ENCODE measurements at places on chromosomes 13 and 19.

DNA sequence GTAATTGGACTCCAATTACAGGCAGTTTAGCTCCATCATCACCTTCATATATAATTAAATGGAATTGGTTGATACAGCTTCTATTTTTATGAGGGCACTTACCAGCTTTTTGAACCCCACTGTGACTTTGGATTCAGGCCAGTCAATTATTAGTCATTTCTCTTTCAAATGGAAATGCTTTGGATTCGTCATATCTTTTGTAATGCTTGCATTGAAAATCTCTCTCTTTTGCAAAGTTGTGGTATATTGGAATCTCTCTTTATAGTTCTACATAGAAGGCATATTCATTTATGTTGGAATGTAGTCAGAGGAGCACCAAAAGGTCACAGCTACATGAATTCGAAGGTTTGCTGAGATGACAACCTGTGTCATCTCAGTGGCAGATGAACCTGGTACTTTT lies 1074.3 kb upstream of the SLC10A2 start:
- H3K4me1 ChIP-seq = no peaks in the 10 kb centered on the region
- H3K4me3 ChIP-seq = no peak overlapping the region
- H3K27me3 ChIP-seq = no peaks in the 10 kb centered on the region
- DNase-seq = no peak

GRCh38 chr19:55173186-55173713 lies 6.8 kb upstream of the DNAAF3 start:
- H3K4me1 ChIP-seq = no peaks in the 10 kb centered on the region
- H3K27me3 ChIP-seq = peaks cover 8% of the 10 kb centered on the region
- no peaks in the 10 kb centered on the region for H3K36me3 ChIP-seq
- peak overlapping the region; percentile 43 for H3K4me3 ChIP-seq
- no peak overlapping the region for H3K27ac ChIP-seq

DNA sequence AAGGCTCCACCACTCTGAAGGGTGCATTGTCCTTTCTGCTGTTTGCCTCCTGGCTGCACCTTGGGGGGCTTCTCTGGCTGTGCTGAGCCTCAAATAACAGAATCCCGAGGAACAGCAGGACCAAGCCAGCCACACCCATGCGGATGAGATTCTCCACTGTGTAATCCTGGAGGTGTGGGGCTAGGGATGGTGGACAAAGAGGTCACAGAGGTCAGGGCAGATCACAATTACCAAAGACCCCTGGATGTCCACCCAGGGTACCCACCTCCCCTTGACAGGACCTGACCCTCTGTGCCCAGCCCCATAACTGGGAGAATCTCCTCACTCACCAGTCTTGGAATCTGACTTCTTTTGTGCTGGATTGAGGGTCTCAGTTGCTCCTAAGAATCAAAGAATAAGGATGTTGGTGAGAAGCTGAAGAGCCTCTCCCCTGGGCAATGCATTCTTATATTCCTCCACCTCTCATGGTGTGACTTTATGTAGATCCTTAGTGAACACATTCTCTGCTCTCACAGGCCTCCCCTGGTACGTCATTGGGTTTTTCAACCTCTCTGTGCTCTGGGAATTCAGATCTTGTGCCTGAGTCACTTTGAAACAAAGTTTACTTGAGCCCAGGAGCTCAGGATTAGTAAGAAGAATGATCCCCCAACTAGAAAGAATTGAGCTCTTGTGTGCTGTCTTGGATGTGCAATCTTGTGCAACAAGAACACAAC lies 5.2 kb downstream of the LILRA4 start:
- no peaks in the 10 kb centered on the region for H3K4me1 ChIP-seq
- no peak for DNase-seq
- H3K4me3 ChIP-seq = no peak overlapping the region
- H3K27me3 ChIP-seq = peaks cover 33% of the 10 kb centered on the region

GRCh38 chr13:112058941-112059340 lies 8.0 kb upstream of the SOX1 start:
- DNase-seq = no peak
- H3K27me3 ChIP-seq = peaks cover 100% of the 10 kb centered on the region
- H3K4me3 ChIP-seq = no peak overlapping the region
- H3K4me1 ChIP-seq = no peaks in the 10 kb centered on the region
- H3K27ac ChIP-seq = no peak overlapping the region

DNA sequence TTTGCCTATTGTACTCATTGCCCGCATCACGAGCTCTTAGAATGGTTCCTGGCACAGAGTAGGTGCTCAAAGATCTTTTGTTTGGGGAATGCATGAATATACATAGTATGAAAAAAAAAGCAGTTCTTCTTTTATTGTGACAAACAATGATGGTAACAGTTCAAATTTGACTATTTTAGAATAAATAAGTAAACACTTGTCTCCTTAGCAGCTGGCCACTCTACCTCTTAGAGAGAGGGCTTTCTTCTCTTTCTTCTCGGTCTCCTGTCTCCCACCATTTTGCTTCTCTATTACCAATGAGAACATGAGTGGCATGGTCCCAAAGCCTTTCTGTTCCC lies 639 bp upstream of the SLAIN1 start:
- peaks cover 4% of the 10 kb centered on the region for H3K27me3 ChIP-seq
- H3K4me3 ChIP-seq = peak overlapping the region; percentile 70
- DNase-seq = no peak
- peak overlapping the region; percentile 75 for H3K27ac ChIP-seq
- H3K4me1 ChIP-seq = no peaks in the 10 kb centered on the region

DNA sequence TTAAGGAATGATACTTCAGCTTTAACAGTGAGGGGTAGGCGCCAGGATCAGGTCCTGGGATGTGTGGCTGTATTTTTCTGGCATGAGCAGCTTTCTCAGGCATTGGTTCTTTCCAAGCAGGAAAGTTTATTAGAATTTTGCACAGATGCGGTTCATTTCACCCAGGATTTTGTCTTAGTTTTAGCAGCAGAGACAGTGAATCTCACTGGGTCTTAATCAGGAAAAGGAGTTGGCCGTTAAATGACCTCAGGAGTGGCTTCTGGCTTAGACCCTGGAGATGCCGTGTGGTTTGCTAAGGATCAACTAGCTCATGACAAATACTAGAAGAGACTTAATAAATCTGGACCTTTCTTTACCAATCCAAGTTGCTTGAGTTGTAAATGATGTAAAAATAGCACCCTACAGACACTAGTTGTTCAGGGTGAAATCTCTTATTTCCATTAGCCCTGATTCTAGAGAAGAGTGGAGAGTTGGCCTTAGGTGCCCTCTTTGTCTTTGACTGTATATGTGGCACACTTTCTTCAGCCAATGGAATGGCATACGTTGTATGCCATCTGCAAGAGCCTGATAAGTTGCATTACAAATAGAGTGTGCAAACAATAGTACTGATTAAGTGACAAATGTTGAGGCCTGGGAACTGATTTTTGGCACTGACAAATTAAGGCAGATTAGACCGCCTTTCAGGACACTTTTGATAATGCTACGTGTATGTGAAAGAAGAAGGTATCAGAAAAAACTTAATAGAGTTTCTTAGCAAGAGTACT lies 34.0 kb downstream of the LRCH1 start:
- no peak for DNase-seq
- H3K27ac ChIP-seq = no peak overlapping the region
- no peak overlapping the region for H3K4me3 ChIP-seq
- no peaks in the 10 kb centered on the region for H3K4me1 ChIP-seq
- no peaks in the 10 kb centered on the region for H3K36me3 ChIP-seq

DNA sequence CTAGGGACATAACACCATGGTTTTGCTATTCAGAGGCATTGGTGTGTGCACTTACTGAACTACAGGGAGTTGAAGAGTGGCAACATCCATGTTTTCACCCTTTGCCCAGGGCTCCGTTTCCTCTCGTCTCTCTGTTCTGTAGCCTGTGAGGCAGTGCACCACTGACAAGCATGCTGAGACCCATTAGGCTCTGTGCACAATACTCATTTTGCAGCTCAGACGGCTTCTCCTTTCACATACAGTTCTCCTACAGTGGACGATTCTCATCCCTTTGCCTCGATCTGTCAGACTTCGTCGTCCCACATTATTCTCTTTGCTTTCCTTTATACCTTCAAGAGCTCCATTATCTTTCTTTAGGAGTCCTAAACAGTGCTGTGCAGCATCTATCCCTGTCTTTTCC lies 403.7 kb downstream of the MYO16 start:
- no peaks in the 10 kb centered on the region for H3K36me3 ChIP-seq
- H3K4me3 ChIP-seq = no peak overlapping the region
- H3K27me3 ChIP-seq = no peaks in the 10 kb centered on the region
- H3K4me1 ChIP-seq = no peaks in the 10 kb centered on the region

DNA sequence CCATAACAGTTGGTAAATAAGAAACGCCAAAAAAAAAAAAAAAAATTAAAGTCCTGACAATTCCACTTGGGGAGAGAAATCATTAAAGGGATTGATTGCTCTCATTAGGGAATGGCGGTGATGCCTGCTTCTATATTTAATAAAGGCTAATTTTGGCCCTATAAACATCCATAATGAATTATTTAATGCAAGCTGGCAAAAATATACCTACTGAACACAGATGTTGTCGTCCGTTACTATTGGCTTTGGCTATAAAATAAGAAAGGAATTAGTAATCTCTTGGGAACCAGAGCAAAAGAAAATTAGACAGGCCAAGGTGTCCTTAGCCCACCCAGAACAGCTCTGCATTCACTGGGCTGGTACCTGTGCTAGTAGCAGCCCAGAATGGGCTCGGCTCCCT lies 717.3 kb downstream of the DIAPH3 start:
- H3K27ac ChIP-seq = no peak overlapping the region
- H3K27me3 ChIP-seq = no peaks in the 10 kb centered on the region
- DNase-seq = no peak

- no peak for DNase-seq
- no peaks in the 10 kb centered on the region for H3K4me1 ChIP-seq
- H3K27me3 ChIP-seq = no peaks in the 10 kb centered on the region
- no peak overlapping the region for H3K4me3 ChIP-seq
- H3K36me3 ChIP-seq = no peaks in the 10 kb centered on the region
Observed at GRCh38 chr13:76406243-76406642, 480.0 kb downstream of the KCTD12 start.

DNA sequence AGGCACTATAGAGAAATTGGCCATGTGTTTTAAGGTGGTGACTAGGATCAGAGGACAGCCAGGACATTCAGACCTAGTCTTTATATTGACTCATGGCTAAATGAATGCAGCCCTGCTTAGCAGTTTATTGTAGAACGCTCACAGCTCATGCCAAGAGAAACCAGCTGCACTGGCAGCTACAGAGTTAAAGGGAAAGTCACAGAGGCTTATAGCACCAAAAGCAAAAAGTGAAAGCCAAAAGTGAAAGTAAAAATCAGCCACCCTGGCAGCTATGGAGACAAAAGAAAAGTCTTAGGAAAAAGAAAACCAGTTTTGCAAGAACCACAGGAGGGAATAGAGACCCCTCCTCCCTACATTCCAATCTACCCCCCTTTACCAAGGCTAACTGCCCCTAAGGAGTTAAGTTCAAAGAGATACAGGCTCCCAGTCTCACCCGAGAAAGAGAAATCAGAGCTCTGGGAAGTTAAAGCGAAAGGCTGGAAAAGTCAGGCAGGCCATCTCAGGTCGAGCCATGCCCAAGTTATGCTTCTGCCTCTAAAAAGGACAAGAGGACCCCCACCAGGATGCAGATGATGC lies 99.0 kb downstream of the ZNF429 start:
- H3K27me3 ChIP-seq = no peaks in the 10 kb centered on the region
- no peaks in the 10 kb centered on the region for H3K36me3 ChIP-seq
- no peak for DNase-seq
- peak overlapping the region; percentile 48 for H3K4me3 ChIP-seq
- H3K4me1 ChIP-seq = peaks cover 2% of the 10 kb centered on the region
- peak overlapping the region; percentile 82 for H3K27ac ChIP-seq

DNA sequence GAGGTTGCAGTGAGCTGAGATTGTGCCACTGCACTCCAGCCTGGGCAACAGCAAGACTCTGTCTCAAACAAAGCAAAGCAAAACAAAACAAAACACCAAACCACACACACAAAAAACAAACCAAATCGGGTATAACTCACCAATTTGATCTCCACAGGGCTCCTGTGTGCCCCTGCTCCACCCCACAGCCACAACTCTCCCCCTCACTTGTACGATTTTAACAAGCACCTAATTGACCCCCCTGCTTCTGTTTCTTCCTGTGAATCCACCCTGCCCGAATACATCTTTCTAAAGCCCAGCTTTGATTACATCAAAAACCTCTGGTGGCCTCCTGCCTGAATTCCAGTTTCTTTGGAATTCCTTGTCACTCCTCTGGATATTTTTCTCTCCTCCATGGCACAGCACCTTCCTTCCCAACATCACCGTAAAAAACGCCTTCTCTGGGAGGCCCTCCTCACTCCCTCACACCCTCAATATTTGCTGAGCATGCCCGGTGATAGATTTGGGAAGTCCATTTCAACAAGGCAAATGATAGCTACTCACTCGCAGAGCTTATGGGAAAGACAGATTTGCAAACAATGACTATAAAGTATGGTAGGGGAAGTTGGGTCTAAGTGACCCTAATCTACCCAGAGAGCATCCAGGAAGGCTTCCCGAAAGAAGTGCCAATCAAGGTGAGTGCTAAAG lies 11.6 kb upstream of the RANBP3 start:
- no peak overlapping the region for H3K27ac ChIP-seq
- no peaks in the 10 kb centered on the region for H3K36me3 ChIP-seq
- H3K27me3 ChIP-seq = no peaks in the 10 kb centered on the region
- H3K4me3 ChIP-seq = no peak overlapping the region
- DNase-seq = no peak

GRCh38 chr19:23254141-23254910 lies 4.1 kb upstream of the ZNF724 start:
- no peak for DNase-seq
- H3K4me3 ChIP-seq = no peak overlapping the region

GRCh38 chr19:18730885-18731513 lies 47.5 kb downstream of the CRTC1 start:
- H3K27me3 ChIP-seq = no peaks in the 10 kb centered on the region
- DNase-seq = no peak
- no peaks in the 10 kb centered on the region for H3K4me1 ChIP-seq
- H3K36me3 ChIP-seq = no peaks in the 10 kb centered on the region

- no peaks in the 10 kb centered on the region for H3K4me1 ChIP-seq
- no peak overlapping the region for H3K4me3 ChIP-seq
- no peak for DNase-seq
- H3K27me3 ChIP-seq = no peaks in the 10 kb centered on the region
- no peaks in the 10 kb centered on the region for H3K36me3 ChIP-seq
Observed at GRCh38 chr13:110233951-110234280, 73.0 kb downstream of the COL4A1 start.

DNA sequence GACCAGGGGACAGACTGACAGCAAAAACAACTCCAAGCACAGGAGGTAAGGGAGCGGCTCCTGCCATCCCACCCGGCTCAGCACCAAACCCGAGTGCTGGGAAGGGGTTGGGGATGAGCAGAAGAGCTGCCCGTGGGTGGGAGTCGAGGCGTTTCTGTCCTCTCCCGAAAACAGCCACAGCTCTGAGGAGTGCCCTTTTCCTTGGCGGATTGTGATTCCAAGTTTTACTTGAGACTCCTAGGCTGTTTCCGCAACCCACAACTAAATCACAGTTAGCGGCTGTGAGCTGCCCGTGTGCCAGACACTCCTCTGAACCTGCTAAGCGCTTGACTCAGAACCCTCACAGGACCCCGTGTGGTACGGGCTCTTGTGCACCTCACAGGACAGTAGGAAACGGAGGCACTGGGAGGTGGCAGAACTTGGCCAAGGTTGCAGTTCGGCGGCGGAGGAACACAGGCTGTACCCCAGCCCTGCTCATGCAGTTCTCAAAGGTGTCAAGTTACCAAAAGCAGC lies 21.4 kb downstream of the CFAP97D2 start:
- DNase-seq = no peak
- H3K27me3 ChIP-seq = no peaks in the 10 kb centered on the region
- no peak overlapping the region for H3K4me3 ChIP-seq
- H3K27ac ChIP-seq = no peak overlapping the region
- H3K36me3 ChIP-seq = no peaks in the 10 kb centered on the region

Measured in breast epithelium (tissue), 4 donors.